ENCODE measurements at places on chromosomes 7 and 10.

- DNase-seq, result no peak
Measured at GRCh38 chr10:48333856-48334255, 27.4 kb downstream of the MAPK8 start.

DNA sequence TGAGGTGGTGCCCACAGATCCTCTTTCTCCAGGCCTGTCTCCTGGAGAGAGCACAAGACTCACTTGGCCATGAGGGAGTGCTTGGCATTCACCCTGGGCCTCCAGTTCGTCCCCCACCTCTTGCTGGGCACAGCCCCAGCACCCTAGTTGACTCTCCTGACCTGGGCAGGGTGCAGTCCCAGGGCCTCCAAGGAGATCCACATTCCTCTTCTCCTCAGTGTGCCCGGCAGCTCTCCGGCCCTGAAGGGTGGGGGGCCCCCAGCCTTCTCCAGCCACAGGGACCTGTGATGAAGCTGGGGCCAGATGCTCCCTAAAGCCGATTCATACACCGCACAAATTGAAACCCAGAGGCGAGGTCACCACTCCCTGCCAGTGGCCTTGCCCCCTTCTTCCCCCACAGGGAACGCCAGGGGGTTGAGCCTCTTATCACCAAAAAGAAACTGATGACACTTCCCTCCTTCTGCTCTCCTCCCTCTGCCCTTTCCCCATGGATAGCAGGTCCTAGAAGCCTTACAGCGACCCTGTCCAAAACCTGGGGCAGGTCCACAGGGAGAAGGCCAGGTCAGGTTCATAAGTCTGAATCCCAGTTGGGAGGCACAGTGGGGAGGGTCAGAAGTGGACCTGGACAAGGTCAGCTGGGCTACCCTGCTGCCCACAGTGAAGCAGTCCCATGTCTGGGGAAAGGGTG, 3.1 kb downstream of the EN2 start:
- no peak for DNase-seq

GRCh38 chr10:69579464-69580060, 6.3 kb upstream of the NEUROG3 start:
- DNase-seq, result no peak

DNA sequence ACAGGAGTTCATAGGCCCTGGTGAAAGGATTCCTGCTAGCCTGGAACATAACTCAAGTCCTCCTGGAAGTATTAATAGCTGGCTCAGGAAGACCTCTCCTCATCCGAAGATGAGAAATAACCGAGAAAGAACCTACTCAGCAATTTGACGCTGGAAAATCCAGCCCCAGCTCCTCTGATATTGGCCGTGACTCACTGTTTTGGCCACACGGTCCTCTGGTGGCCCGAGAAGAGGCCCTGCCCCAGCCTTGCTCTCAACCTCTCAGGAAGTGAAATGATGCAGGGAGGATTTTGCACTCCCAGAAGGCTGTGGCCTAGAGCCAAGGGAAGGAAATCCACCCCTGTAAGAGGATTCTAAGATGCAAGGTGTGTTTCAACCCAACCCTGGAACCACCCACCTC, 121.6 kb downstream of the MTPAP start:
- DNase-seq, result no peak

DNA sequence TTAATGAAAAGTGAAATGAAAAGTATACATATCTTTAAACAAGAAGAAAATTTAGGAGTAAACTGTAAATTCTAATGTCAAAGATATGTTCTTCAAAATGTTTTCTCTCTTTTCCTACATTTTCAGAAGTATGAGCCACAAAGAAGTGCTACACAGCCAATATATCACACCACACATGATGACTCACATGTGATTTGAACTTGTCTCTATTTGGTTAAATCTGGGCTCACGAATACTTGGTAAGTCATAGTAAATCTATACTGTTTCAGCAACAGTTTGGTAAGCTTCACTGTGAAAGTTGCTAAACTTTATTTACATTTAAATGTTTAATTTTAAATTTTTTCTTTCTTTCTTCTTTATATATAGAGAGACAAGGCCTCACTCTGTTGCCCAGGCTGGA, 380.6 kb upstream of the IGFBP3 start:
- no peak for DNase-seq
